Thyroid gland (tissue), 4 donors: ENCODE measurements at places on chromosomes 2 and 18. TPM values are rescaled to one million over a fixed set of nuclear protein-coding genes. Genes with fewer than 3 reads are reported as not detected.

DNA sequence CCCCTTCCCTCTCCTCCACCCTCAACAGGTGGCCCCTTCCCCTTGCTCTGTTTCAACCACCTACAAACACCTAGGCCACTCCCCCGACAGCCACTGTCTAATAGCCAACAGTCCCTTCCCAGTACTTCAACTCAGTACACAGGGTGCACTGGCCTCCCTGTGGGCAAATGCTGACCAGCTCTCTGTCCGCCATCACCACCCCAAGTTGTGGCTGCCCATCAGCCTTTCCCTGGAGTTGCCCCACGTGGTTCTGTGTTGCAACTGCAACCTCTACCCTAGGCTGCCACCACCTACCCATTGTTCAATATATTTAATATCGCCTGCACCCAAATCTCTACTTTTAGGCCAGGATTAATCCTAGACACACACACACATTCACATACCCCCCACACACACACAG, 173.5 kb downstream of the MREG start:
- no peak for DNase-seq

- no peak for DNase-seq
Observed at GRCh38 chr18:2617401-2617998, 38.0 kb upstream of the SMCHD1 start.

GRCh38 chr2:1591461-1591770, 152.9 kb downstream of the PXDN start:
- no peak for DNase-seq

GRCh38 chr2:199606193-199606780, 148.5 kb upstream of the SATB2 start:
- DNase-seq, result no peak

DNA sequence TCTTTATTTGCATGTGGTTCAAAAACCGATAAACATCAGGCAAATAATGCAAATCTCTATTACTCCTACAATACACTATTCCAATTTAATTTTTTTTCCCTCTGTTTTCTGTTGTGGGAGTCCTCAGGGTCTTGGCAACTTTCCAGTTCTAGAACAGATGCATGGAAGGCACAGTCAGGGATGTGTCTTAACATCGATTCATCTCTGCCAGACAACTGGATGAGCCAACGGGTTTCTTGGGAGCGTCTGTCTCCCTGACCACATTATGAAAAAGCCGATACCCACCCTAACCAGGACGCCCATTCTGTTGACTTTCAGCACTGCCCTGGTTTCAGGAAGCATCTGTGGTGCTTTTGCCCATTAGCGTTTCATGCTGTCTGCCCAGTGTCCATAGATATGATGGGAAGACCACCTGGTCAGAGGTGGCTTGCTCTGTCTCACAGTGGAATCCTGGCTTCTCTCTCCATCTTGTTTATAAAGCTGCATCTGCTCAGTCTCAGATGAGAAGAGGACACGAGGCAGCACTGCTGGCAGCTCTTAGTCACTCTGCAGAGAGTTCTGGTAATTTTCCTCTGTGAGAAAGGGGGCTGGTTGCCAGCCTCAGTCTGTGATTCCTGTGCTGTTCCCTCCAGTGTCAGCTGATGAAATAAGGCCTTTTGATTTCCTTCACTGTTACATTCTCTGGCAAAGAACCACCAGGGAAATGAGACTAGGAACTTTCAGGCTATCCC, 57.9 kb upstream of the KCNE4 start:
- DNase-seq, result peak; percentile 91

GRCh38 chr2:67904966-67905365, 157.8 kb downstream of the C1D start:
- DNase-seq, result no peak

GRCh38 chr18:73782405-73782804, 365.2 kb downstream of the FBXO15 start:
- no peak for DNase-seq

GRCh38 chr2:80530442-80531064, 226.0 kb upstream of the LRRTM1 start:
- DNase-seq, result no peak

DNA sequence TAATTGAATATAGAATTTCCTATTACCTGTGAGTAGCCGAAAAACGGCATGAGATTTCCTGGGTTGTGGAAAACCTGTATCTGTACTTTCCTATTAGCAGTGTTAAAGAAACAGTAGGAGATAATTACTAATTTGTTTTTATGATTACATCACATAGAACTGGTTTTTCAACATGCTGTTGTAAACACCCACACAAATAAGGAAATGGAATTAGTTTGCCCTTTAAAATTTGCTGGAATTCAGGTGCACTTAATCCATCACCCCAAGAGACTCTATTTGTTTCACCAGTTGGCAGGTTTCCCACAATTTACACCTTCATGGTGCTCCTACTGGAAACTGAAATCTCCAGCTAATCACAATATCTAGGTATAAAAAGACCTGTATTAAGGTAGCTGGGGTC, 274.1 kb upstream of the SLC8A1 start:
- no peak for DNase-seq

DNA sequence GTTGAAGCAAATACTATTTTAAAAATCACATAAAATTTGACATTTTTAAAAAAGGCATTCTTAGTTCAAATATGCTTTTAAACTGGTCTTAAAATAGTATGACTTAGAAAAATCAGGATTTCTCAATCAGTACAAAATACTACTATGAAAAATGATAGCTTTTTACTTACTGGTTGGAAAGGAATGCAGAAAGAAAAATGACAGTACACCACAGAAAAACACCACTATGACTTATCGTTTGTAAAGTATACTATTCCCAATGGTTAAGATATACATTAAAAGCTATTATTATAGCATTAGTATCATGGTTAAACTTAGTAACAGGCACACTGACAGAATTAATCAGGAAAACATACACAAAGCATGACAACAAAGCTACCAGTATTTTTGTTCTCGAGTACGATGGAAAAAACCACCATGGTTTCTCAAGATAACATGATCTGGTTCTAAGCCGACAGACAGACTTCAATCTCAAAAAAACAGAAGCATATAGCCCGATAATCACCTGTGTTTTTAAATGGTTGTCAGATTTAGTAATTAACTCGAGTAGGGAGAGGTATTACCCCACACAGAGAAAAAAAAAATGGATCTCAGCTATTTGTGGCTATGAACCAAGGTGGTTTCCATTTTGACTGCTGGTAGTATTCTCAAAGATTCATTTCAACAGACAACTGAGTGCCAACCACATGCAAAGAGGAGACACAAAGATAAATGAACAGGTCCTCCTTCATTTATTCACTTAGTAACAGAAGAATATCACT, 39.1 kb downstream of the CUL3 start:
- DNase-seq, result no peak

DNA sequence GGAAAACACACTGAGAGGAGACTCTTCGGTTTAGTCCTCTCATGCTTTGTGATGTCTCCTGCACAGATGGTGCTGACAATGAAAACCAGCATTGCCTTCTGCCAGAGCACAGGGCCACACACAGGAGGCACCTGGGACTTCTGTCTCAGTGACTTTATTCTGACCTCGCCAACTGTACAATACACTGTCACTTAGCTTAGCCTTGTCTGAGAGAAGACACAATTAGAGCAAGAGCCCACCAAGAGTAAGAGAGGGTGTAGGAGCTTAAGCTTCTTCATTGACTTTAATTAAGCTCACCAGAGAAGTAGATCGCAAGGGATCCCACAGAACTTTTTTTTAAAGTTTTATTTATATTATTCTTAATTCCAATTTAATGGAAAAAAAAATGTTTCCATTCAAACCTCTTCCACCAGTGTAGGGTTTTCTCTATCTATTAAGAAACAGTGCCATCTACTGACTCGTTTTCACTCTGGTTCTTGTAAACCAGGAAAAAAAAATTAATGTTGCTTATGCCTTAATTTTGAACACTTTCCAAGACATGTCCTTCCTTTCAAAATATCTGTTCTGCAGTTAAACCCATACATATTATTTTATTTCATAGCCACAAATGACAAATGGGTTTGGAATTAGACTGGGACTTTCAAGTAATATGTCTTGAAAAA, 42.4 kb upstream of the DDX18 start:
- DNase-seq, result no peak

DNA sequence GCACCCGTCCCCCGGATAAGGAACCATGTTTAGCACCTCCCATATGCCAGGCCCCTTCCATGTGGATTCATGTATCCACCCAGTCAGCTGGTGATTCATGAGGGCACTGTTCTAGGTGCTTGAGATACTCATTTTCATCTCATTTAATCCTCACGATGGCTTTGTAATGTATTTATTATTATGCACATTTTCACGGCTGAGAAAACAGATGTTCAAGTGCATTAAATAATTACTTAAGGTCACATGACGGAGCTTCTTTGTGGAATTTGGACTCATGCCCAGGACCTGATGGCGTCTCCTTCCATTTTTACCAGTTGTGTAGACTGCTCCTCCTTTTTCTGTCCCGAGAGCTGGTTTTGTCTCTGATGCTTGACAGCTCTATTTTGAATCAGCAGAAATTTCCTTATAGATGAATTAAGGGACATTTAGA, 72.2 kb upstream of the RBM44 start:
- peak; percentile 39 for DNase-seq

- DNase-seq, result no peak
Observed at GRCh38 chr2:38485734-38486133, 108.7 kb upstream of the ATL2 start.

DNA sequence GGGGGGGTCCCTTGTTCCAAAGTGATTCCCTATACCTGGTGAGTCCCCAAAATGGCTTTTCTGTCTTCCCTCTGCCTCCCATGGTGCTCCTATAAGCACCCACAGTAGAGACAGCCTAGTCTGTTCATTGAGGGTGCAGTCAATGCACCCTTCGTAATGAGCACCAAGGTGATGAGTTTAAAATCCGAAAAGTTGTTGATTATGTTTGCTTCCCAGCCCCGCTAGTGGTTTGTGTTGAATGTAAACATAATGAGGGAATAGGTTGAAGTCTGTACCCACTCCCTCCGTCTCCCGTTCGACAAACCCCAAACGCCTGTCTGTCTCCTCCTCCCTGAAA, 2.3 kb downstream of the FOSL2 start:
- DNase-seq, result no peak

DNA sequence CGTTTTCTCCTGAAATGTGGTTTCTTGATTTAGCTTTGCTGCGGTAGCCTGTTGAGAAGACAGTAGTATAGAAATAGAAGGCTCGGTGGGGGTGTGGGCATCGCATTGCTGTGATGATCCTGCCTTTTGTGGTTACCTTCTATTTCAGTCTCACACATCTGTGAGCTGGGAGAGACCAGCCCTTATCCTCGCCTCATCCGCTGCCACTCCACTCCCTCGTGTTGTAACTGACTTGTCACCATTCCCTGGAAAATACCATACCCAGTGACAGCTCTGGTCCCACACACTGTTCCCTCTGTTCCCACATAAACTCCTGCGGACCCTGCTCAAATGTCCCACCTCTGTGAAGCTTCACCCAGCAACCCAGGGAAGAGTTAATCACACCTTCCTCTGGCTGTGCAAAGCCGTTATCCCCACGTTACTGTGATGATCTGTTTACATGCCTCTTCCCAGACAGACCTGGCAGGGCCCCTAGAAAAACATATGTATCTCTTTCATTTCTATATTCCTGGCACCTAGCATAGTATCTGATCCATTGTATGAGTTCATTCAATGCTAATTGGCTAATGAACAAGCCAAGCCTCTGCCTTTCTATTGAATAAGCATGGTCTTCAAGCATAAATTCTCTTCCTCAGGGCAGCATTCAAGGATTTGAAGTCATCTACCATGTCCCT, 114.6 kb downstream of the MAPK4 start:
- DNase-seq, result no peak

DNA sequence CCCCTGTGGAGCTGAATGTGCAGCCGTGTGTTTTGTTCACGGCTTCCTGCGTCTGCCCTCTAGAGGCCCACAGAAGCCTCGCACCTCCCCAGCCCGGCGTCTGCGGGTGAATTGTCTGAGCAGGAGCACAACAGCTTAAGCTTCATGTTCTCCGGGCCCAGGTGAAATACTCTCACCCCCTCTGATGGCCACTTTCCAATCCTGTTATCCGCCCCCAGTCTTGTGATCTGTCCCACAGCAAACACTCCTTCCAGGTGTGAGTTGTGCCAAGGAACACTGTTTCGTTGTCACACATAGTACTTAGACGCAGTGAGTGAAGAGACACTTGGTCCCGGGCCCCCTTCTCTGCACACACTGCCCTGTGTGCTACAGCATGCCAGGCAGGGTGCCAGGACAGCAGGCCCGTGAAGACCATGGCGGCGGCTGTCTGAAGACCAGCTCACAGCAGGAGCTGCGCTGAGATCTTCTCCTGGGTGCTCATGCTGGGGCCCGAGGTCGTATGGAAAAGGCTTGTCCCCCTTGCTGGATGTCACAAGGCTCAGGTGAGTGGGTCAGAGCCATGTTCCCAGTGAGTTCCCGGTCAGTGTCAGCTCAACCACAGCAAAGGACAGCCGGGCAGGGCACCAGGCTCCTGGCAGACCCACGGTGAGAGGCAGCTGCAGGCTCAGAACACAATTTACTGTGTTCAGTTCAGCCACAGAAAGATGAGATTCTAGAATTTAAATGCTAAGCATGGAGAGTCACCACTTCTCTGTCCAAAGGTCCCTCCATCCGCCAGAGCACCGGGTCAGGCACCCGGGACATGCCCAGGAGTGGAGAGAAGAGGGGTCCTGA, 6.8 kb upstream of the PXDN start:
- peak; percentile 89 for DNase-seq

DNA sequence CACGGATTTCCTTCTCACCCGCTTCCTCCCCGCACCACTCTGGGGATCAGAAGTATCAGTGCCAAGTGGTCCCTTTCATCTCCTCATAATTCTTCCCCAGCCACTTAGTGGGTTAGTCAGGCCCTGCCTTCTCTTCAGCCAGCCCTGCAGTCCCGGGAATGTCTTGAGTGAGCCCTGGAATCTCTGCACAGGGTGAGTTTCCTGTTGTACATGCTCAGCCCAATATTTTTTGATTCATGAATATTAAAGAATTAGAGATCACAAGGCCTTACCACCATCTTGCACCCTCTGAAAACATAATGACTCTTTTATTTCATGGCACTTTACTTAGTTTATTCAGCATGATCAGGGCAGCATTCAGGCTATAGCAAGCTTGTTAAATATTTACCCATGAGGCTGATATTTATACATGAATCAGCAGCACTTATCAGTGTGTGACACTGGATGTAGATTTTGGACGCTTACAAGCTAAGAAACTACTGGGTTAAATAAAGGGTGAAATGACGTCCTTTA, 159.4 kb upstream of the FOSL2 start:
- DNase-seq, result peak; percentile 18

DNA sequence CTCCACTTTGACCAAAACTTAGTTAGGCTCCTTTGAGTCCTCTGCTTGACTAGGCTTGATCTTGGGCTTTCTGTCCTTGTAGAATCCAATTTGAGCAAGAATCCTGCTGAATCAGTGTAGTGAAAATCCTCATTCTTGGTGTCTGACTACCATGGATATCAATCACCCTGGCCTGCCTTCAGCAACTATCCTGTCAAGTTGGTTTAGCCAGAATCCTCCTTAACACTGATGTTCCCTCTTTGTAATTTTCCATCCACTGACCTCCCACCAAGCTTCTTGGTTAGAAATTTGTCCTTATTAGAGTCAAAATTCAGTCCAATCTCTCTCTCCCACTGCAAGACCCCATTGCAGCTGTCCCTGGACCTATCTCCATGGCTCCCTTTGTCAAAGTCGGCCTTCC, 494 bp upstream of the RBM45 start:
- DNase-seq, result no peak

- no peak for DNase-seq
Observed at GRCh38 chr2:66587216-66587615, 152.3 kb downstream of the MEIS1 start.

Gene CRYBA2
- total RNA-seq, result not detected

Gene EMILIN2
- 21.5 TPM for total RNA-seq

Gene SERPINB4
- total RNA-seq, result not detected

Gene RNPEPL1
- 41.8 TPM for total RNA-seq

Gene UPP2
- not detected for total RNA-seq

Gene SH2D6
- 9.0 TPM for total RNA-seq

Gene GRHL1
- total RNA-seq, result 12.1 TPM

Gene SELENOI
- total RNA-seq, result 16.7 TPM

Gene AOX1
- total RNA-seq, result 144 TPM

Gene ADD2
- 2.8 TPM for total RNA-seq
